ENCODE measurements at places on chromosomes 3 and 15.

DNA sequence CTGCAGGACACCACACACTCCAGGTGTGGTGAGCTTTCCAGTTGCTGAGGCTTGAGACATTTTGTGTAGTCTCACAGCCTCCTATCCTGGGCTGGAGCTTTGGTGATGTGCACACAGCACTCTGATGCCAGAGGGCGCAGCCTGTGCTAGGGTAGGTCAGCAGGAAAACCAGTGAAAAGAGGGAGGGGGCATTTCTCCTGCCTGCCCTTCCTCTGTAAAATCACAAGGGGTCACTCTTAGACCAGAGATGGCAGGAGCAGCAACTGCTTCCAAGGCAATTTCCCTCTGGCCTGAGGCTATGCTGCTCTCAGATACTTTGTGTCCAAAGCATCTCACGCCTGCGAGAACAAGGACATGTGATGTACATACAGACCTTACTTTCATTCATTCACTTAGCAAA is 16.5 kb upstream of the MUSTN1 start:
- no peaks in the 10 kb centered on the region for H3K36me3 ChIP-seq
- peaks cover 6% of the 10 kb centered on the region for H3K27me3 ChIP-seq
- no peak overlapping the region for H3K27ac ChIP-seq
- peak; percentile 59 for DNase-seq
- peaks cover 8% of the 10 kb centered on the region for H3K4me1 ChIP-seq

DNA sequence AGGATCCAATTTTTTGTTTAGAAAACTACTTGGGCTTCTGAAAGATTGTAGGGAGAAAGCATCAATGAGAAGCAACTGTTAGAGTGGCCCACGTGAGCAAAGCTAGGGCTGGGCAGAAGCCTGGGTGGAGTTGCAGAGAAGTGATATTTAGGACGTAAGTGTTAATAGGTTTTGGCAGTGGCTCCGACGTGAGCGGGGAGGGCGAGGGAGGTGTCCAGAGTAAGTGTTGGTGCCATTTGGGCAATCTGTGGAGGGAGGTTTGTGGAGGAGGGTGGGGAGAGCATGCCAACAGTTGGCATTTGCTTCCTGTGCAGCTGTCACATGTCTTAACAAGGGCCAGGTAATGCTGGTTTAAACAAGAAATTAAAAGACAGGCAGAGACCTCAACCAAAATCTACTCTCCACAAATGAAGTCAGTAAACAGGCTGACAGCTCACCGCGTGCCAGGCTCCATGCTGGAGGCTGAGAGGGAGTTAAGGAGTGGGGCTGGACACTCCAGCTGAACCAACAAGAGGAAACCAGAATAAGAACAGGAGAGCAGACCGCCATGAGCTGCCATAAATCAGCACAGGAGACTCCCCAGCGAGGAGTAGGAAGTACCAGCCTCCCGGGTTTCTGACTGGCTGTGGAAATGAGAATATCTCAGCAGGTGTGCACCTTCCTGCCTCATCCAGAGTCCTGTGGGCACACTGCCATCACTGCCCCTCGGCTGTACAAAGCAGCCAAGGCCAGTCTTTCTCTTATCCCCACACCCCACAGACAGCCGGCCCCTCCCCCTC is 232.6 kb downstream of the ABHD5 start:
- no peak for DNase-seq
- H3K4me1 ChIP-seq, result no peaks in the 10 kb centered on the region
- H3K36me3 ChIP-seq, result no peaks in the 10 kb centered on the region
- H3K27ac ChIP-seq, result no peak overlapping the region
- no peak overlapping the region for H3K4me3 ChIP-seq

GRCh38 chr3:21274079-21274571 is 476.9 kb downstream of the ZNF385D start:
- H3K4me3 ChIP-seq, result no peak overlapping the region
- no peaks in the 10 kb centered on the region for H3K36me3 ChIP-seq
- DNase-seq, result no peak
- H3K27ac ChIP-seq, result no peak overlapping the region
- no peaks in the 10 kb centered on the region for H3K27me3 ChIP-seq

DNA sequence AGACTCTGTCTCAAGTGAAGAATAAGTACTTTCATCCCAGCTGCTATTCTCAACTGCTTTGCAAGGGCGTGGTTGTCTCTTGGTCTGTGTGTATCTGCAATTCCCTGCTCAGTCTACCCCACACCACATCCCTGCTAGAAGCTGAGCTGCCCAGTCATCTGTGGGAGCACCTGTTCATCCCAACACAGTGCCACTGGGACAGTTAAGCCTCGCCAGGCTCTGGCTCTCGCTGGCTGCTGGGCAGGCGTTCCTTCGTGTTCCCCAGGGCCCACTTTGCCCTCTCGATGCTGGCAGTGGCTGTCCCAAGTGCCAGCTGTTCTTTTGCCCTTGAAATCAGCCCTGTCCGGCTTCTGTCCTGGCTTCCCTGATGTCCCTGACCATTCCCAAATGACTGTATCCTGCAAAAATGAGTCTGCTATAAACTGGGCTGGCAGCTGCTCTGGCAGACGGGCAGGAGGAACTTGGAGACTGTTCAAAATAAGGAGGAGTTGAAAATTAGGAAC is 91.6 kb upstream of the KLHL25 start:
- H3K36me3 ChIP-seq, result no peaks in the 10 kb centered on the region
- peak; percentile 31 for DNase-seq
- H3K4me1 ChIP-seq, result peaks cover 2% of the 10 kb centered on the region
- H3K27ac ChIP-seq, result peak overlapping the region; percentile 1

DNA sequence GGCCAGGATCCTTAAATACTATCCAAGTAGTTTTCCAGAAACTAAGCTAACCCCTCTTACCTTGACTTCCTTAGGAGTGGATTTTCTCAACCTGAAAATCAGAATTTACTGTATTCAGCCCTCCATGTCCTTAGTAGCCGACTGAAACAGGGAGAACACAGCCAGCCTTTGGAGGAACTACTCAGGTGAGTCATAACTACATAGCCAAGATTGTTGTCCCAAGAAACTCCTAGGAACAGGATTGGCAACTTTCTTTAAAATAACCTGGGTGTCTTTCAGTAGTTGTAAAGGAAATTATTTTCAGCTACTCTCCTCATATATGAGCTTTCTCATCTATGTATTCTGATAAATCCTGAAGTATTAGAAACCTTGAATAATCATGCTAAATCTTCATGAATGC is 22.3 kb downstream of the FANCD2OS start:
- no peaks in the 10 kb centered on the region for H3K4me1 ChIP-seq
- no peak for DNase-seq
- peaks cover 1% of the 10 kb centered on the region for H3K27me3 ChIP-seq

GRCh38 chr15:90883526-90883975 is 753 bp upstream of the FES start:
- no peak overlapping the region for H3K4me3 ChIP-seq
- H3K4me1 ChIP-seq, result peaks cover 17% of the 10 kb centered on the region
- no peak overlapping the region for H3K27ac ChIP-seq
- no peak for DNase-seq
- H3K36me3 ChIP-seq, result no peaks in the 10 kb centered on the region

DNA sequence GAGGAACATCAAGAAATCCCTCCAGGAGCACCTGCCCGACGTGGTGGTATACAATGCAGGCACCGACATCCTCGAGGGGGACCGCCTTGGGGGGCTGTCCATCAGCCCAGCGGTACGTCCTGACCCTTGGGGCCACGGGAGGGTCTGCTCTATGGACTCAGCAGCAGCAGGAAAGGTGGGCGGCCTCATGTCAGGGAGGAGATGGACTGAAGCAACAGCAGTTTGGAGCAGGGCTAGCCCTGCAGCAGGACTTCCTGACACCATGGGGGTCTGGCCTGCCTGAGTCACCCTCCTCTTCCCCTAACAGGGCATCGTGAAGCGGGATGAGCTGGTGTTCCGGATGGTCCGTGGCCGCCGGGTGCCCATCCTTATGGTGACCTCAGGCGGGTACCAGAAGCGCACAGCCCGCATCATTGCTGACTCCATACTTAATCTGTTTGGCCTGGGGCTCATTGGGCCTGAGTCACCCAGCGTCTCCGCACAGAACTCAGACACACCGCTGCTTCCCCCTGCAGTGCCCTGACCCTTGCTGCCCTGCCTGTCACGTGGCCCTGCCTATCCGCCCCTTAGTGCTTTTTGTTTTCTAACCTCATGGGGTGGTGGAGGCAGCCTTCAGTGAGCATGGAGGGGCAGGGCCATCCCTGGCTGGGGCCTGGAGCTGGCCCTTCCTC is 24.2 kb downstream of the HDAC11 start:
- DNase-seq, result no peak
- H3K4me3 ChIP-seq, result no peak overlapping the region
- peaks cover 6% of the 10 kb centered on the region for H3K27me3 ChIP-seq
- H3K4me1 ChIP-seq, result no peaks in the 10 kb centered on the region
- no peak overlapping the region for H3K27ac ChIP-seq

DNA sequence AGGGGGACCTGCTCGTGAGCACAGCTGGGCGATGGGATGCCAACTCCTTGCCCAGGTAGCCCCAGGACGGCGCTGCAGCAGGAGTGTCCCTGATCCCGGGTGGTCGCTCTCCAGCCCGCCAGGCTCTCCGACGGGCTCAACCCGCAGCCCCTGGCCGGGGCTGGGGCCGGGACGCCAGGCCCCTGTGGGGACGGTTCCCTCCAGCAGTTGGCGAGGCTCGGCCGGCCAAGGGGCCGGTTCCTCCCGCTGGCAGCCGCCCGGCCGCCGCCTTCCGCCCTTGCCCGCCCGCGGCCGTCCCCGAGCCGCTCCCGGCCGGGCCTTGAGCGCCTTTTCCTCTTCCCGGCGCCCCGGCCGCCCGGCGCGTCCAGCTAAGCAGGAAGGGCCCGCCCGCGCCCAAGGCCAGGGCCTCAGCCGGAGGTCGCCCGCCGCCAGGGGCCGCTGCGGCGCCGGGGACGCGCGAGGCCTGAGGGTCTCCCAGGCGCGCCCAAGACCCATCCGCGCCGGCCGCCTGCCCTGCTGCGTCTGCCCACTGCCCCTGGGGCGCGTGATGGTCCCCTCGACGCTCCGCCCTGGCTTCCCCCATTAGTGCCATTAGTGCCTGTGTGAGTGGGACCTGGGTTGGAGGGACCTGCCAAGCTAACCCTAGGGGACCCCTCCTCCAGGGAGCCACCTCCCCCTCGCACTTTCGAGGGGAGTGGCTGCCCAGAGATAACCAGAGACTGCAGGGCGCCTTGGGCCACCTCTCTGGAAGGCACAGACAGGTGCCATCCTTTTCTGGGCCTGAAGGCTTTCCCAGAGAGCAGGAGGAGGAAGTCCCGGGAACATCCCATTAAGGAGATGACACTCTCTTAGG is 106.4 kb downstream of the FBLN2 start:
- H3K27me3 ChIP-seq, result peaks cover 16% of the 10 kb centered on the region
- no peak overlapping the region for H3K27ac ChIP-seq
- H3K36me3 ChIP-seq, result no peaks in the 10 kb centered on the region
- peaks cover 2% of the 10 kb centered on the region for H3K4me1 ChIP-seq
- peak; percentile 90 for DNase-seq

DNA sequence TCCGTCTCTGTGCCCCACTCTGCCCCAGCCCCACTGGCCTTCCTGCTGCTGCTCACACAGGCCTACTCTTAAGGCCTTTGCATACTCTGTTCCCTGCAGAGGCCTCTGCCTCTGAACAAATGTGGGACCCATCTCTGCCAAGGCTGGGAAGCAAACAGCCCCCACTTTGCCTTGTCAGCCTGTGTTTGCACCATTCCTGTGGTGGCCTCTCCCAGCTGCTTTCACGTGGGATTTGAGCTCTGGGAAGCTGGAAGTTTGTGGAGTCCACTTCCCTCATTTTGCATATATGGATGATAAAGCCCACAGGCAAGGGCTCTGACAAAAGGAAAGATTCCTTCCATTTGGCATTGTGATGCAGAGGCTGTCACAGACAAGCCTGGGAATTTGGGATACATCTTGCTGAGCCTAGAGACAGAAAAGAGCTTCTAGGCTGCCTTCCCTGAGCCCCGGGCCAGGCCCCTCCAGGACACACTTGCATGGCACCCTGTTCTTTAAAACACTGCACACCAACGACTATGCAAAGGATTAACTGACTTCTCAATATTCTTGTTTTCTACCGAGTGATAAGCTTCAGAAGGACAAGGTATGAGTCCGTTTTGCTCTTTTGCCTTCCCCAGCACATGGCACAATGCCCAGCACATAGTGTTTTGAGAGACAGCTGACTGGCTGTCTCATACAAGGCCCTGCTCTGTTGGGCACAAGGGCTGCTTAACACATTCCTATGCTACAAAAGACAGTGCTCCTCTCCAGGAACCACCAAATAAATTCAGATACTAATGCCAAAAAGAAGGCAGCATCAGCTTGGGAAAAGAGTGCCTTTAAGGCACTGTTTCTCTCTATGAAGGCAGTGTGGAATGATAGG is 120.7 kb upstream of the TOPAZ1 start:
- no peaks in the 10 kb centered on the region for H3K36me3 ChIP-seq
- no peak overlapping the region for H3K4me3 ChIP-seq
- DNase-seq, result no peak
- H3K4me1 ChIP-seq, result no peaks in the 10 kb centered on the region

GRCh38 chr3:66527246-66527645 is 26.4 kb upstream of the LRIG1 start:
- no peak overlapping the region for H3K4me3 ChIP-seq
- H3K27me3 ChIP-seq, result peaks cover 5% of the 10 kb centered on the region
- no peaks in the 10 kb centered on the region for H3K36me3 ChIP-seq
- H3K27ac ChIP-seq, result no peak overlapping the region
- peaks cover 14% of the 10 kb centered on the region for H3K4me1 ChIP-seq

GRCh38 chr3:56123487-56123886 is 344.8 kb downstream of the ERC2 start:
- no peaks in the 10 kb centered on the region for H3K4me1 ChIP-seq
- H3K36me3 ChIP-seq, result peaks cover 5% of the 10 kb centered on the region
- no peak overlapping the region for H3K27ac ChIP-seq
- H3K4me3 ChIP-seq, result no peak overlapping the region
- no peak for DNase-seq

- H3K36me3 ChIP-seq, result no peaks in the 10 kb centered on the region
- H3K27me3 ChIP-seq, result no peaks in the 10 kb centered on the region
- no peak overlapping the region for H3K27ac ChIP-seq
- H3K4me3 ChIP-seq, result no peak overlapping the region
Observed at GRCh38 chr3:48196611-48197010, 8.4 kb upstream of the CDC25A start.

DNA sequence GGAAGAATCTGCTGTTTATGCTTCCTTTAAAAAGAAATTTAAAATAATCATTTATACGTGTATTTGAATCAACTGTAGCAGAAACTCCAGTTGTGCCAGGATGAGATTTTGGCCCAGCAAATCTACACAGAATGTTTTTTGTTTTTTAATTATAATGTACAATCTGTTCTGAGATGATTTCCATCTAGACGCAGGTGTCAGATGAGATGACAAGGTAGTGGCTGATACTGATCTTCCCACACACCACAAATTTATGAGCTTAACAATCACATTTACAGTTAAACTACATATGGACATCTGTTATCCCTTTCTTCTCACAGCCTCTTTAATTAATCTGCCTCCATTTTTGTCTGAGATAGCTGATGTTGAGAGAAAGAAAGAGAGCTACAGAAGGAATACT is 23.6 kb downstream of the DCLK3 start:
- no peak for DNase-seq
- H3K4me1 ChIP-seq, result no peaks in the 10 kb centered on the region
- H3K4me3 ChIP-seq, result no peak overlapping the region
- H3K27ac ChIP-seq, result no peak overlapping the region
- peaks cover 7% of the 10 kb centered on the region for H3K36me3 ChIP-seq
- H3K27me3 ChIP-seq, result no peaks in the 10 kb centered on the region
